ENCODE measurements at places on chromosomes 13 and 19.

DNA sequence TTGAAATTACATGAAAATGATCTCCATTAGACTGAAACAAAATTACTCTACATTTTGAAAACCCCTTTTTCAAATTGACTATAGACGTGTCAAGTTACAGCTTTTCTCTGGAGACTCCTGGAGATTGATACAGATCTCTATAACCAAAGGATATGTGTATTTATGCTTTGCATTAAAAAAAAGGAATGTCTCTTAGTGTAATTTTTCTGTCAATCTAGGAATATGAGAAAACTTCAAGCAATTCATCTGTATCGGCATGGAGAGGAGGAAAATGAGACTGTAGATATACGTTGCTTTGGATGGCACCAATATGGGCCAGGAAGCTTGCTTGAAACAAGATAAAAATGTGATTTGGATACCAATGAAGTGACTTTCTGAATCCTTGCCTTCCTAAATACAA lies 286.6 kb downstream of the PCDH9 start:
- no peak for DNase-seq

GRCh38 chr19:33445442-33446329 lies 72.2 kb downstream of the CEBPG start:
- no peak for DNase-seq

- peak; percentile 4 for DNase-seq
These were observed 833.4 kb upstream of the ATXN8OS start for GRCh38 chr13:69274231-69274630.

- DNase-seq = no peak
These were observed at the start of gene SIGLEC10 for GRCh38 chr19:51417107-51417809. Gene SIGLEC10, minus strand, starts transcription at chr19:51417642. Its CDS starts 61 bp downstream, at chr19:51417581.

GRCh38 chr13:30191491-30192100 lies 115.8 kb downstream of the KATNAL1 start:
- DNase-seq = peak; percentile 6

DNA sequence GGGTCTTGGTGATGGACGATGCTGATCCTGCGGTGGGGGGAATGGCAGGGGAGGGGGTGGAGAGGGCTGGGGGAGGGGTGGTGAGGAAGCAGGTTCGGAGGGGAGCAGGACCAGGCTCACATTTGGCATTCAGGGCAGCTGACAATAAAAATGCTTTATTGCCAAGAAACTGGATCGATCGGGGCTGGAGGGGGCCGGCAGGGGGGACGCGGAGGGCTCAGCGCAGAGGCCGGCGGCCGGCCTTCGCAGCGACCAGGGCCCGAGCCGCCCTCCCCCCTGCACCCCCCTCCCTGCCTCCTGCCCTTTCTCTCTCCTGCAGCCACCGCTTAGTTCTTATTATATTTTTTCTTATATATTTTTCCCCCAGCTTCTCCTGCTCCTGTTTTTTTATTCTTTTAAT lies 18.1 kb upstream of the POU2F2 start:
- DNase-seq = no peak

DNA sequence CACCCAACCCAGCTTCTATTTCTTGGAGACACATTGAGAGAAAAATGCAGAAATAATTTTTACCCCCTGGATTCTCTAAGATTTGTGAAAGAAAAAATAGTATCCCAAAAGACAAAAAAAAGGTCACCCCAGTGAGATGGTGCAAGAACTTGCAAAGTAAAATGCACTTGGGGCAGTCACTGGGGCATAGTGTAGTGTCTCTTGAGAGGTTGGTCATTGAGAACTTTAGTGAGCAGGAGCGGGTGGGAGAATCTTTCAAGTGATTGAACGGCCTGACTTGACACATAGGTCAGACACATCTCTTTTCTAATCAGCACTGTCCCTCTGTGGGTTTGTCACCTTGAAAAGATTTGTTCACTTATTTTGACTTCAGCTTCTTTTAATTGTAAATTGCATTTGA lies 2.4 kb downstream of the ZNF85 start:
- DNase-seq = no peak

- no peak for DNase-seq
These were observed 9.2 kb upstream of the ZSCAN22 start for GRCh38 chr19:58317476-58318072.

All from HS-5 (cell line).